ENCODE measurements at places on chromosomes 2 and 18.
A peak's percentile ranks its signal among the peaks of the same experiment; 100 is the strongest.

DNA sequence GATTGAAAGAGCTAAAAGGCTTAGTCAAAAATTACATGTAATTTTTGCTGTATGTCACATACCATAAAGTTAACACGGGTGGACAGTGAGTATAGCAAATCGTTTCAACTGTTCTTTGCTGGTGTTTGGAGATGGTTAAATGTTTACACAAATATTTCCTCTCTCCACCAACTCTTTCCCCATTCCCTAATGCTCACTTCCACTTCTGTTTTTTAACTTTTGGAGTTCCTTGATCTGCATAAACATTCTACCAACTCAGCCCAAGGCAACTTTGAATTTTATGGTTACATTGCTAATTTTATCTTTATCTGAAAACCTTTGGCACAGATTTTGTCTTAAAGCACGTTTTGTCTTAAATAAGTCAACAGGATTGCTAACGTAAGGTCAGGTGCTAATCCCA is 1.9 kb upstream of the SPOPL start:
- no peak for DNase-seq

DNA sequence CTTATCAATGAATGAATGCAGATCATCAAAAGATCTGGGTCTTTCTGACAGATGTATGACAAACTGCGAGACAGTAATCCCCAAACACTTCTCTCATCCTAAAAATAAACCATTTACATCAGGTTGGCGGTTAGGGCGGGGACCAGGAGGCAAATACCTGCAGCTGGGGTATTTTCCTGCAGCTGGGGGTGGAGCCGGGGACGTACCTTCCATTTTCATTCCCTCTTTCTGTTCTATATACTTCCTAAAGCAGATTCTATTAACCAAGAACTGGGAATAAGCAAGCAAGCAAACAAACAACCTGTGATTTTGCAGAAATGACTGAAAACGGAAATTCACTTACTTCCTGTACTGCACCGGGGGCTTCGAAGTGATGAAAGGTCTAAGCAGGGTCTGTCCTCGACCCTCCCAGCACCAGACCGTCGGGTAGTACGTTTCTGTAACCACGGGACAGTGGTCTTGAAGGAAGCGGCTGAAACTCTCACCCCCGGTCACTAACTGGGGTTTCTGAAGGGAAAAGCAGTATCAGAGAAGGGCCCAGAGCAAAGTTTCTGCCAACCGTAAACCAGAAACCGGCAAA is 1.2 kb downstream of the ABHD3 start:
- peak; percentile 44 for DNase-seq

- no peak for DNase-seq
Measured at GRCh38 chr2:213932-214693, 49.7 kb downstream of the SH3YL1 start.

- no peak for DNase-seq
Measured at GRCh38 chr2:235898766-235899165, 269.4 kb downstream of the GBX2 start.

- no peak for DNase-seq
Measured at GRCh38 chr2:15191789-15192188, 369.3 kb downstream of the NBAS start.

DNA sequence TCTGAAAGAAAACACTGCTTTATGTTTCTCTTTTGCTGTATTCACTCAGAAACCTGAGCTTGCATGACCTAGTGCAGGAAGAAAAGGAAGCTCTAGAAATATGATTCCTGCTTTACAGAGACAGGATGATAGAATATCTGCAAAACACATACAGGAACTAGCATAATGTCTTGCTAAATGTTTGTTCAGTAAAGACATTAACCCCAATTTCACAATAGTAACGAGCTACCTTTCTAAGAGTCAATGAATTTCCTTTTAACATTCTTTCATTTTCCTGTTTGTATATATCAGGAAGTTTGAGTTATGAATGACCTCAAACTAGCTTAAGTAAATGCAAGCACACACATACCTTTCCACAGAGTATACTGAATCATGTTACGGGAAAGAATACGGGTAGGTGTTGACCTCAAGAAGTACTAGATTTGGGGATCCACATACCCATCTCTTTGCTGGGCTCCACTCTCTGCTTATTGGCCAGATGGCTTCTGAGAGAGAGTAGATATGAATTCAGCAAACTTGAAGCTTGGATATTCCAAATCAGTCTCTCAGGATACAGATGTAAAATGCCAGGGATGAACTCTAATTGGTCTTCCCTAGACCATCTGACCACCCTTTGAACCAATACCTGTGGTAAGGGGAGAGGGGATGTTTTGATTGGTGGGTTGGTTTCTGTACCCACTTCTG is 18.2 kb upstream of the ACSL3 start:
- no peak for DNase-seq

GRCh38 chr2:26691881-26692278 is 642 bp upstream of the KCNK3 start:
- no peak for DNase-seq

Data from CD4-positive, alpha-beta T cell treated with Interleukin-4 for 1 hour (primary cell).